B cell (primary cell): ENCODE measurements at places on chromosomes 13 and 19.

DNA sequence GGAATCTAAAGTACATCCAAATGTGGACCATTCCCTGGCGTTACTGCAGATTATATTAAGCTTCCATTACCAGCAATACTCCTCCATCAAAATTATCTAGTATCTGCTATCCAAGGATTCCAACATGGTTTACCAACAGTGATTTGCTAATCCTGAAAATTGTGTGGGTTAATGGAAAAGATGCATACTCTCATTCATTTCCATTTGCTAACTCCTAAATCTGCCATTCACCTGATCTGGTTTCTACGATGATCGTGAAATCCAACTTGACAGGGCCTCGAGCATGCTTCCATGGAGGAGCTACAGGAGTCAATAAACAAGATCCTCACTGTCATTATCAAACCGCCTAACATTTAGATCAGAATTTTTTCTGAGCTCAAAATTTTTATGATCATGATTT lies 121.0 kb downstream of the RGCC start:
- DNase-seq: no peak

DNA sequence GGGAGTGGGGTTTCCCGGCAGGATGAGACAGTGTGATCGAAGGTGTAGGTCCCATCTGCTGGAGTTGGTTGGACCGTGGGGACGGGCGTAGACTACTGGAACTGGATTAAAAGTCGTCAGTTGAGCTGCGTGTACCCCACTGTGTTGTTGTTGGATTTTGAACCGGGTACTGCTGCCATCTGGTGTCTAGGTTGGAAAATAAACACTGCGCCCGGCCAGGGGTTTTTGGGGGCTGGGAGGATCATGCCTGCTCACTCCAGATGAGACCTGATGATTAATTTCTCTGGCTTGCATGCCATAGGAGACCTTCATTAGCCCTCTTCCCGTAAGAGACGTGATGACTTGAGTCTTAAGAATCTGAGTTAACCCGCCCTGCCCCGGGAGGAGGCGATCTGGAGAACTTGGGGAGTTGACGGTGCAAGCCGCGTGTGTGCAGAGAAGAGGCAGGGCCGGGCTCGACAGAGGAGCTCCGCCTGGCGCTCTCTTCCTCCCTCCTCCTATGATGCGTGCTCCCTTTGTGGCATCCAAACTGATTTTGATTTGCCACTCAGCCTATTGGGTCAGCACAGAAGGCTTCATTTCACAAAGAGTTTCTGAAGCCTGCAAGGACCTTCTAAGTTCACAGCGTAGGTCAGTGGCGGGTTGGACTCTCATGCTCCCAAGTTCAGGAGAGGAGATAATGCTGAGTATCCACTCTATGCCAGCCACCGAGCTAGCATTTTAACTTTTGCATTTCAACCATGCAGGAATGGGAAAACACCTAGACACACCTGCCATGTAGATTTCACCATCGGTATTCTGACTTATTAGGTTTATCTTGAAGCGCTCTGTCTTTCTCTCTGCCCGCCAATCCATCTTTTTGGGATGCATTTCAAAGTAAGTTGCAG lies 2.7 kb downstream of the UHRF1 start:
- peak; percentile 81 for DNase-seq

GRCh38 chr13:50382951-50383350 lies 367.7 kb downstream of the KCNRG start:
- DNase-seq: no peak

GRCh38 chr13:92188574-92188973 lies 790.2 kb downstream of the GPC5 start:
- no peak for DNase-seq

GRCh38 chr19:44817725-44818465 lies 9.0 kb downstream of the BCAM start:
- DNase-seq: no peak
